ENCODE measurements at places on chromosomes 3 and 15.
A peak's percentile ranks its signal among the peaks of the same experiment; 100 is the strongest.

- peak; percentile 32 for DNase-seq
Measured at GRCh38 chr3:15875016-15875689, 77.4 kb upstream of the ANKRD28 start.

- no peak for DNase-seq
Measured at GRCh38 chr15:71736286-71736947, 73.9 kb upstream of the NR2E3 start.

DNA sequence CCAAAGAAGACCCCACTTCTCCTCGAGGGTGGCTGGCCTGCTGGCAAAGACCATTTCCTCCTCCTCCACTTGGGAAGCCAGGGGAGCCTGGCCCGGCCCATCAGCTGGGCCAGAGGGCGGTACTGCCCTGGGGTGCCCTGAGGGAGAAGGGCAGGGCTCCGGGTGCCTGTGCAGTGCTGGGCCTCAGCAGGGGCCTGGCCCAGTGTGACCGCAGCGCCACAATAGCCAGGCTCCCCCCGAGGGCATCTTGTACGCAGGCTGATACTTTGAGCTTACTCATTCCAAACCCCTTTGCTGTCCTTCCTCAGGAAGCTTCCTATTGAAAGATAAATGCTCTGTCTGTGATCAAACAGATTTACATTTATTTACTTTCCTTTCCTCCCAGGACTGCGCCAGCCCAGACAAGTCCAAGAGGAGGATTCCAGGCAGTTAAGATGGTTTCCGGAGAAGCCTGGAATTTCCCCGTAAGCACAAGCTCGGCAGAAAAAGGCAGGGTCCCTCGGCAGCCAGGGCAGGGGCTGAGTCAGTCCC is 240.1 kb downstream of the XXYLT1 start:
- peak; percentile 98 for DNase-seq

DNA sequence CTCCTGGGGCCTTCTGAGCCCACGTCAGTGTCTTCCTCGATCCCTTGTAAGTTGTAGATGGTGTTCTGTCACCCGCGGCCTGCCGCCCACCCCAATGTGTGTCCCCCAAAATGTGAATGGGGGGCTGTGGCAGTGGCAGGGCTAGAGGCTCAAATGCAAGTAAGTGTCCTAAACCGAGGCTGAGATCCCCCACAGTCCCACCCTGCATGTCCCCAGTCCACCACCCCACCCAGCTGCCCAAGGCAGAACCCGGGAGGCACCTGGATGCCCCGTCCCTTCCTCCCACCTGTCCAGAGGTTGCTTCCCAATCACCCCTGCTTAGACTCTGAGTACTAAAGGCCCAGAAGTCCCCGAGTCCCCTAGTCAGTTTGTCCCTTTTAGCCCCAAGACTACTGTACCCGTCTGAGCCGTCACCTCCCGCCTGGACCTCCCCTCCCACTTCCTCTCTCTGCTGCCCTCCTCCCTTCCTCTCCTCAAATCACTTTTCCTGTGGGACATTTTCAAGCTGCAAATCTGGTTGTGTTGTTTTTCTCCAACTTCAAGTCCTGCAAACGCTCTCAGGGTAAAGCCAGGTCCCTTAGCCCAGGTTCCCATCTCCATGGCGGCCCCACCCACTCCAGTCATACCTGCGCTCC is 11.8 kb upstream of the PLXND1 start:
- DNase-seq: no peak

GRCh38 chr3:73924048-73924447 is 299.3 kb upstream of the PDZRN3 start:
- DNase-seq: no peak

DNA sequence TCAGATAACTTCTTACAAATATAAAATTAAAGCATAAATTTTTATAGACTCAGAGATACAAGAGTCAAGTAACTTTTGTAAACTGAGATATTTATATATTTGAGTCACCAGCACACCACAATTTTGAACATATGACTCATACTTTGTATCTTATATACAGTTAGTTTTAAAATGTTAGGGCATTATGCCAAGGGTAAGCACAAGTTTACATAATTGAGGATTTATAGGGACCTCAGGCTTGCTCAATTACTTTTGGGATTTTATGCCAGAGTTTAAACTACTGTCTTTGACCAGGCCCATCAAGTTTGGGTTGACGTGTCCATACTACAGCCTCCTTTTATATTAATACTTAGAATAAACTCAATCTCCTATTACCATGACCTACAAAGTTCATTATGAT is 7.4 kb upstream of the FGF7 start:
- DNase-seq: peak; percentile 75

- DNase-seq: no peak
Measured at GRCh38 chr3:172030181-172030580, 9.2 kb upstream of the FNDC3B start.

GRCh38 chr3:100634493-100635272 is 25.3 kb downstream of the ADGRG7 start:
- peak; percentile 79 for DNase-seq
